ENCODE measurements at places on chromosomes 2 and 18.

DNA sequence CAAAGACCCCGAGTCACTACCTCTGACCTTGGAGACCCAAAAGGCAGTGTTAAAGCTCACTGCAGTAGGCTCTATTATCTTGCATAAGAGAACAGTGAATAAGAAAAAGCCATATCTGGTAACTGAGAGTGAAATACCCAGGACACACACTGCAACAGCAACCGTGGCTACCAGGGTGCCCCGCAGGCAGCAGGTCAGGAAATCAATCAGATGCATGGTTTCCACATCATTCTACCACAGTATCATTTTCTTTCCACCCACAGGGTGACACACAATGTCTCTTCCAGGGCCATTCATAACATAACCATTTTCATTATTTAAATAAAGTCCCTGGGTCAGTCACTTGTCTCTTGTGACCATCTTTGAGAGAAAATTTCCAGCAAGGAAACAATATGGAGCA lies 131.3 kb downstream of the CCBE1 start:
- DNase-seq, result peak; percentile 30

- no peak for DNase-seq
These were observed 223.7 kb upstream of the RBBP8 start for GRCh38 chr18:22709288-22710060.

DNA sequence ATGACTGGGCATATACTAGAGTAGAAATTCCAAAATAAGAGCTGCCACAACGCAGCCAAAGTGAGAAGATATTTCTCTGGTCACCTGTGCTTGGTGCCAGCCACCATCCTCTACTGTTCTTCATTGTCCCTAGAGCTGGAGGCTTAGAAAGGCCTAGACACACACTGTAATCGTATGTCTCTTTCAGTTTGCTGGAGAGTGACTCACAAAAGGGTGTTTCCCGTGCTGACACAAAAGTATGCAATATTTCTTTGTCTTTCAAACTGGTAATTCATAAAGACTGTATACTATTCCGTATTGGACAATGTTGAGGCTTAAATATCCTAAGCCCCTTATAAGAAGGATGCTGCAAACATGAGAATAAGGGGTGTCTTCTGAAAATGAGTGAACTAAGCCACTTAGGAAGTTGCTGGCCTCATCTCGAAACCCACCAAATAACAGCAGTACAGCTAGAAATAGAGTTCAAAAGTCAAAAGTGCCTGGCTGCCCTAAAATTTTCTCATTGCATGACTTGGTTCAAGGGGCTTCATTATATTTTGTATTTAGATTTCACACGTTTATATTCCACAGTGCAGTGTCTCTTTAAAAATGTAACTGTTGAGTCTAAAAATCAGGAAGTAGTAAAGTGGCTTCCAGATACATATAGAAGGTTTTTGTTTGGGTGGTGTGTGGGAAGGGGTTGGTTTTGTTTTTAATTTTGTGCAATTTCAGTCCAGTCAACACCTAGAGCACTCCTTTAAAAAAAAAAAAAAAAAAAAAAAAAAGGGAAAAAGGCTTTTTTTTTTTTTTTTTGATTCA lies 601.1 kb downstream of the ARHGAP15 start:
- no peak for DNase-seq

DNA sequence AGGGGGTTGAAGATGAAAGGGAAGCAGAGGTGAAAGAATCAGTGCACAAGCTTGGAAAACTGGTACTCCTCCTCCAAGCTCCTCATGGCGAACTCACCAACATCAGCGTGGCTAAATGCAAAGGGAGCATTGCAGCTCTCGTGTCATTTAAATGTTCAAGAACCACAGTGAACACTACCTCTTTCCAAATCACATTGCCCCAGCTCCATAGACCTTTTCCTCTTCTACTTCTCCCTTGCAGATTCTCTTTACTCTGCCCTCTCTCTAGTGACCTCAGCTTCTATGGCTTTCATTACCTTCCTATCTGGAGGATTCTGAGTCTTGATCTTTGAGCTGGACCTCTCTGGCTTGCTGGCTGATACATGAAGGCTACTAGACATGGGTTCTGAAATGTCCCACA lies 14.3 kb downstream of the EPB41L3 start:
- no peak for DNase-seq

GRCh38 chr2:228140934-228141528 lies 40.5 kb downstream of the SPHKAP start:
- no peak for DNase-seq
